ENCODE measurements at places on chromosomes 7 and 10.

DNA sequence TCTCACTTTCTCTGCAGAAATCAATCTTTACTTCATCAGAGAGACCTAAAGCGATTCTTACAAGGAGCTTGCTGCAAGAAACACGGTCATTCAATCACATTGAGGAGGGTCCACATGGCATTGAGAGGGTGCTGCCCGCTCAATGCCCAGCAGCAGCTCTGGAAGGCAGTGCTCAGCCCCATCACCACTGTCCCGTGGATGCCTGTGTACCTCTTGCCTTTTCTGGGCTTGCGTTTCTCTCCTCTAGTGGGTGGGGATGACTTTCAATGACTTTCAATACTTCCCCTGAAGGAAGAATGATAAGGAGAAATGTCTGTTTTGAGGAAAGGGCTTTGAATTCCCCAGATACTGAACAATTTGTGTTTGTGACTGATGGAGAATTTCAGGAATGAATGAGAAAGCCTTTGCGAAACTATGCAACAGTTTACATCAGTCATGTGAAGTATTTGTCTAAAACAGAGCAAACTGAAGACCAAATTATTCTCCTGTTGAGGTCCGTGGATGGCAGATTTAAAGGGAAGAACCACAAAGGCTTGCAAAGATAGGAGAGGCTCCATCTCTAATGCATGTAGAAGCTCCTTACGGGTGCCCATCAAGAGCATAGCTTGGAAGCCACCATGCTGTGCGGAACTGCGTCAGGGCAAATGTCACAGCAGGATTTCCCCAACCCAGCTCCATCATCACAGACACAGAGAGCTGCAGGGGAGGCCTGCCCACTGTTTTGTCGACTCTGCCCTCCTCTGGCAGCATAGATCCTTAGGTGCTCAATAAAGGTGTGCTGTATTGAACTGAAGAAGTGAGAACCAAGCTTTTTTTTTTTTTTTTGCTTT is 6.6 kb upstream of the ZNF22 start:
- no peak for DNase-seq
- no peak overlapping the region for H3K4me3 ChIP-seq
- H3K36me3 ChIP-seq, result no peaks in the 10 kb centered on the region

GRCh38 chr10:68188835-68189234 is 43.1 kb downstream of the ATOH7 start:
- no peak for DNase-seq
- H3K4me3 ChIP-seq, result no peak overlapping the region
- no peaks in the 10 kb centered on the region for H3K36me3 ChIP-seq
- no peaks in the 10 kb centered on the region for H3K4me1 ChIP-seq
- peaks cover 19% of the 10 kb centered on the region for H3K27me3 ChIP-seq

- DNase-seq, result peak; percentile 41
- H3K27ac ChIP-seq, result peak overlapping the region; percentile 74
- peaks cover 19% of the 10 kb centered on the region for H3K36me3 ChIP-seq
- no peaks in the 10 kb centered on the region for H3K27me3 ChIP-seq
- H3K4me1 ChIP-seq, result peaks cover 47% of the 10 kb centered on the region
These were observed 4.4 kb downstream of the BAG3 start for GRCh38 chr10:119655566-119656001.

GRCh38 chr7:3880228-3880987 is 579.4 kb downstream of the SDK1 start:
- no peak overlapping the region for H3K4me3 ChIP-seq
- H3K27me3 ChIP-seq, result peaks cover 6% of the 10 kb centered on the region
- DNase-seq, result no peak
- H3K4me1 ChIP-seq, result no peaks in the 10 kb centered on the region
- H3K27ac ChIP-seq, result no peak overlapping the region

DNA sequence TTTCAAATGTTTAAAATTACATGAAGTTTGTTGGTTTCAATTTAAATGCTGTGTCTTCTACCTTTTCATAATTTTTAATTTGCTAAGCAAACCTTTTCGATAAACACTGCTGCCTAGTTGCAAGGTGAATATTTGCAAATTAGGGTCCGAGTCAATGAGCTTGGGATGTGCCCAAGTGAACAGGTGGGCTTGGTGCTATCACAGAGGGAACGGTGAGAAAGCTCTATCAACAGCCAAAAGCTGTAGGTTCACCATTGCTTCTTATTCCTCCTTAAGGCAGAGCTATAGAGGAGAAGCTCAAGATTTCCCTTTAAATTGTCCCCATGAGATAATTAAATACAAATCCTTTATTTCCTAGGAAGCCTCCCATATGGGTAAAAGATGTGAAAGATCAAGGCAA is 245.3 kb upstream of the CELF2 start:
- H3K4me1 ChIP-seq, result no peaks in the 10 kb centered on the region
- H3K27ac ChIP-seq, result no peak overlapping the region
- no peak for DNase-seq
- H3K4me3 ChIP-seq, result no peak overlapping the region
- no peaks in the 10 kb centered on the region for H3K36me3 ChIP-seq

DNA sequence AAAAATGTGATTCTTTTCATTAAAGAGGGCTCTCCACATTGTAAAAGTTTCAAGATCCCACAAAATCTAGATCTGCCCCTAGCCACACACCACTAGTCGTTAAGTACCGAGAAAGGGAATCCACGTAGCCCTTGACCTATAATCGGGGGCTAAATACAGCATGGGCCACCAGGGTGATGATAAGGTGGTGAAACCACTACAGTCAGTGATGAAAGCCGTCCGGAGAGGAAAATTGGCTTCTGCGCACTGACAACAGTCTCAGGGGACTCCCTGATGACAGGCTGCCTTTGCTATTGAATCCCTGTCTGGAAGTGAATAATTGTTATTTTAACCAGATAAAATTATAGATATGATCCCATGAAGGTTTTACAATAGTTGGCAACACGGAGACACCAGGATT is 4.6 kb downstream of the TECTB start:
- no peaks in the 10 kb centered on the region for H3K36me3 ChIP-seq
- H3K27ac ChIP-seq, result no peak overlapping the region
- H3K27me3 ChIP-seq, result peaks cover 8% of the 10 kb centered on the region
- no peak overlapping the region for H3K4me3 ChIP-seq

DNA sequence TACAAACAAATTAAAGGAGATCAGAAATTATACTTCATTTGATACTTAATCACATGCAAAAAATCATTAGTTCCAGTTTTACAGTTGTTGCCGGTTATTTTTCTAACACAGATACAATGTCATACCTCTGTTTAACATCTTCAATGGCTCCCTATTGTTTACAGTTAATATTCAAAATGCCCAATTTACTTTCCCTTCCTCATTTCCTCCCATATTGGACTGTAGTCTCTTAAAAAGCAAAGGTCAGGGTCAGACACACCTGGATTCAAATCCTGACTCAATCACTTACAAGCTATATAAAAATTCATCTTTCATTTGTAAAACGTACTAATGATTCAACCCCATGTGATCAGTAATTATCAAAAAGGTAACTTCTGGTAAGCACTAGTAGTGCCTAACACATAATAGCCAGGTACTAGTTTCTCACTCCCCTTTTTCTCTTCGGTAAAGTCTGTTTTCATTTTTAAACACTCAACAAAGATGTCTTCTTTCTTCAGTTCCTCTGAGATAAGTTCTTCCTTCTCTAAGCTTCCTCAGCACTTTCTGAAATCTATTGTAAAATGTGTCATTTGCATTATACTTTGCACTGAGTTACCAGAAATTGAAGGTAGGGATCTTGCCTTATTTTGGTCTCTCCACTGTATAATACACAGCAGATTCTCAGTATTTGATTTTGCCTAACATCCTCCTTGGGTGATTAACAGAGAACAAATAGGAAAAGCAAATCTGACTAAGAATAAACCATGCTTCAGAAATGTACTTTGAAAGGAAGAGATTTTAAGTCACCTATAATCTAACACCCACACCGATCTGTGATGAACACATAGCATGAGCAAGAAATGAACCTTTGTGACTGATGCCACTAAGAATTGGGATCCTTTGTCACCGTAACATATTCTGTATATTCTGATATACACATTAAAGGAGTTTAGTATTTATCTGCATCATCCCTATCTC is 16.1 kb downstream of the KMT2C start:
- H3K27ac ChIP-seq, result peak overlapping the region; percentile 50
- H3K27me3 ChIP-seq, result no peaks in the 10 kb centered on the region
- peaks cover 37% of the 10 kb centered on the region for H3K4me1 ChIP-seq

- DNase-seq, result no peak
- no peaks in the 10 kb centered on the region for H3K27me3 ChIP-seq
- H3K4me1 ChIP-seq, result peaks cover 27% of the 10 kb centered on the region
- no peaks in the 10 kb centered on the region for H3K36me3 ChIP-seq
- peak overlapping the region; percentile 90 for H3K27ac ChIP-seq
These were observed 22.2 kb upstream of the ITGB1 start for GRCh38 chr10:32980242-32980557.

DNA sequence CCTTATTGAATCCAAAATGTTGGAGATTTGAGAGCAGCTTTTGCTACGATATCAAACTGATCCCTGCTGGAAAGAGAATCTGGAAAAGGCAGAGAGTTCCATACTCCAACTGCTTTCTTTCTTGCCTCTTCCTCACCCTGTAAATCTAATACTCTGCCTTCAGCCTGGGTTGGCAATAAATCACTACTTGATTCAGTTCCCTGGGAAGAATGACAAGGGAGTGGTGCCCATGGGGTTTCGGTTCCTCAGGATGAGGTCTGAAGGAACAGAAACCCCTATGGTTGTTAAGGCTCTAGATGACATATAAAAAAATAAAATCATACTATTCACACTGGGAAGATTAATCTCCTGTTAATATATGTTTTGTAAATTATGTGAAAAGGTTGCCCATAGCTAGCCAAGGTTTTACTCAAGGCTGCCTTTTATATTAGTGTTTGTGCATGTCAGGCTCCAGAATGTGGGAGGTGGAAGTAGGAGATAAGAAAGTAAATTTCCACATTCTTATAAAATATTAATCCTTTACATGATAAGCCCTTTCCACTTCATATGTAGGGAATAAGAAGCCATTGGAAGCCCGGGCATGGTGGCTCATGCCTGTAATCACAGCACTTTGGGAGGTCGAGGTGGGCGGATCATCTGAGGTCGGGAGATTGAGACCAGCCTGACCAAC is 106.2 kb upstream of the CACNA2D1 start:
- DNase-seq, result no peak
- H3K27me3 ChIP-seq, result peaks cover 2% of the 10 kb centered on the region
- H3K36me3 ChIP-seq, result no peaks in the 10 kb centered on the region
- H3K4me1 ChIP-seq, result no peaks in the 10 kb centered on the region
- H3K27ac ChIP-seq, result no peak overlapping the region
- H3K4me3 ChIP-seq, result no peak overlapping the region

- H3K27ac ChIP-seq, result no peak overlapping the region
- DNase-seq, result no peak
- no peaks in the 10 kb centered on the region for H3K36me3 ChIP-seq
- no peaks in the 10 kb centered on the region for H3K4me1 ChIP-seq
- no peak overlapping the region for H3K4me3 ChIP-seq
- H3K27me3 ChIP-seq, result no peaks in the 10 kb centered on the region
These were observed 41.8 kb downstream of the ASZ1 start for GRCh38 chr7:117385363-117386109.

- no peak overlapping the region for H3K4me3 ChIP-seq
- H3K27me3 ChIP-seq, result no peaks in the 10 kb centered on the region
- no peak for DNase-seq
- H3K27ac ChIP-seq, result no peak overlapping the region
These were observed 27.8 kb downstream of the UNC5B start for GRCh38 chr10:71239946-71240795.

GRCh38 chr7:48035967-48036478 is 680 bp downstream of the C7orf57 start:
- no peak overlapping the region for H3K27ac ChIP-seq
- H3K27me3 ChIP-seq, result peaks cover 26% of the 10 kb centered on the region
- DNase-seq, result peak; percentile 12

GRCh38 chr10:124181656-124182055 is 88.3 kb upstream of the CHST15 start:
- H3K4me1 ChIP-seq, result peaks cover 3% of the 10 kb centered on the region
- H3K27me3 ChIP-seq, result no peaks in the 10 kb centered on the region
- no peak for DNase-seq
- H3K36me3 ChIP-seq, result no peaks in the 10 kb centered on the region
- H3K4me3 ChIP-seq, result no peak overlapping the region
- no peak overlapping the region for H3K27ac ChIP-seq

- no peaks in the 10 kb centered on the region for H3K36me3 ChIP-seq
- no peak for DNase-seq
- no peak overlapping the region for H3K27ac ChIP-seq
- peaks cover 18% of the 10 kb centered on the region for H3K4me1 ChIP-seq
These were observed 2.4 kb upstream of the ABRAXAS2 start for GRCh38 chr10:124799211-124799610.

- H3K27me3 ChIP-seq, result peaks cover 13% of the 10 kb centered on the region
- no peak overlapping the region for H3K4me3 ChIP-seq
- H3K36me3 ChIP-seq, result peaks cover 3% of the 10 kb centered on the region
- no peak for DNase-seq
- H3K4me1 ChIP-seq, result peaks cover 4% of the 10 kb centered on the region
These were observed 129.3 kb downstream of the MYOF start for GRCh38 chr10:93352638-93353383.

DNA sequence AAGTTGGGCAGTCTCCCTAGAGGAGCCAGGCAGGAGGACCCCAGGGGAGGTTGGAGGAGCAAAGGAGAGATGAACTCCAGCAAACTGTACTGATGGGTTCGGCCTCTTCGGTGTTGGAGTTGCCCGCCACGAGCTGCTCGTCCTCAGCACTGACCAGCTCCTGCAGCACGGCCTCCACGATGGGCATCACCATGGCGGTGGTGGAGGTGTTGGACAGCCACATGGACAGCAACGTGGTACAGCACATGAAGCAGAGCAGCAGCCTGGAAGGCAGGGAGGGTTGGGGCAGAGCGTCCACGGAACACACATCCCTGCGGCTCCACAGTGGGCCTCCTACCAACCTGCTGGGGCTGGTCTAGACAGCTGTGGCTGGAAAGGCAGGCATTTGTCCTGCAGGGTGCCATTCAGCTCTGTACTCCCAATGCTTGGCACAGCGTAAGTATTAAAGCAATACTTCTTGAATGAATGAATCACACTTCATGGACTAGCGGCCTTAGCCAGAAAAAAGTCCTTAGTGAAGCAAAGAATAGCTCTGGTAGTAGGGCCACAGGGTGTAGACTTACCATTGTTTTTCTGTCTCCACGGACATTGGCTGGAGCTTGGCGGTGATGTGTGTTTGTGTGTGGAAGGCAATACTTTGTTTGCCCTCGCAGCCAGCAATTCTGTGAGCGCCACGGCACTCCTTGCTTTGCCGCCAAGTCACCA is 21.8 kb downstream of the SLC13A4 start:
- DNase-seq, result no peak
- H3K36me3 ChIP-seq, result no peaks in the 10 kb centered on the region
- H3K4me3 ChIP-seq, result no peak overlapping the region

GRCh38 chr7:43823941-43824340 is 45.4 kb downstream of the MRPS24 start:
- DNase-seq, result no peak
- H3K4me3 ChIP-seq, result no peak overlapping the region
- no peak overlapping the region for H3K27ac ChIP-seq
- H3K27me3 ChIP-seq, result peaks cover 19% of the 10 kb centered on the region
- no peaks in the 10 kb centered on the region for H3K4me1 ChIP-seq

- H3K36me3 ChIP-seq, result no peaks in the 10 kb centered on the region
- peaks cover 5% of the 10 kb centered on the region for H3K4me1 ChIP-seq
- H3K27ac ChIP-seq, result no peak overlapping the region
- no peak for DNase-seq
These were observed 7.4 kb upstream of the PAX4 start for GRCh38 chr7:127625331-127625730.
